ENCODE measurements at places on chromosomes 16 and 17.

GRCh38 chr17:9427465-9428315 lies 147.9 kb downstream of the STX8 start:
- peak; percentile 3 for DNase-seq

DNA sequence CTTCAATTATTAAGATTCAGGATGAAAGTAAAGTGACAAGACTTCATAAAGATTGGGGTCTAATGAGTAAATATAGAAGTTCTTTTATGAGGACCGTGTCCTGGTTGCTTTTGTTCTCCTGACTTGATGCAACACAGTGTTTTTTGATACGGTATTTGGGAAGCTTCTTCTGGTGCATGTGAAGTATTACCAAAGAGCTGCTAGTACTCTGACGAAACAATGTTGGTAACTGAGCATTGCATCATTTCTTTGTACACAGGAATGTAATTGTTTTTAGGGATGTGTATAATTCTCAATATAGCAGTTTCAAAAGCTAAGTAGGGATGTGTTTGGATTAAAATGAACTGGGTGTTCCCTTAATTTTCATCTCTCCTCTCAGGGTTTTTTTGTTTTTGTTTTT lies 15.9 kb downstream of the KPNB1 start:
- DNase-seq, result no peak

GRCh38 chr16:5428932-5429331 lies 331.3 kb upstream of the EEF2KMT start:
- no peak for DNase-seq

DNA sequence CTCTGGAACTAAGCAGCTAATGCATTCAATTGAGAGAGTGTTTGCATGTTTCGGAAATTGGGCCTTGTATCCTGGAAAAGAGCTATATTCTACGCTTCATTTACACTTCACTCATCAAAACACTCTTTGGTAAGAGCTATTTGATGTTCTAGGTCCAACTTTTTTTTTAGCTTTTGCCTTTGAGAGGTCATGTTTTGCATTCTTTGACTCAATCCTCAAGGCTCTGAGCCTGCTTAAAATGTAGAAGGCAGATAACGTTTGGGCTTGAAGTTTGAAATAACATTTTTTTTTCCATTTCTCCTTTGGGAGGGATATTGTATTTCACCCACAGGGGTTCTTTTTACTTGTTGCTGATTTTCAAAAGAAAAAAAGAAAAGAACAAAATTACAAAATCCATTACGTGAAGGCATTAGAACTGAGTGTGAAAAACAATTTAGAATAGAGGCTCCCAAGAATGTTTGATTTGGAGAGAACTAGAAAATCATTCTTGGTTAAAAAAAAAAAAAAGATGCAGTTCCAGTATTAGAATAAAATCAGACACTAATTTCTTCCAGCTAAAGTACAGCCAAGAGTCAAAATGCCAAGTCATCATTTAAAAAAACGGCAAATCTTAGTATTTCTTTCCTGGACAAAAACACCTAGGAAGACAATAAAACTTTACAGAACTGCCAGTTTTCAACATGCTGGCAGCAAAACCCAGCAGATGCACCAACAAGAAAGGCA lies 268.5 kb downstream of the GRIN2A start:
- no peak for DNase-seq

GRCh38 chr17:67467500-67468455 lies 90.7 kb downstream of the PITPNC1 start:
- no peak for DNase-seq

- no peak for DNase-seq
These were observed 11.3 kb downstream of the MCRIP1 start for GRCh38 chr17:81821603-81822311.

Data from NCI-H1092 treated with DMSO at 0.1 percent for 48 hours (cell line).